Stimulated activated CD4-positive, alpha-beta T cell treated with anti-CD3 and anti-CD28 coated beads, Interleukin-2, amount 100 ng/mL, for 24 hours (primary cell): ENCODE measurements at places on chromosomes 7 and 10.
A peak's percentile ranks its signal among the peaks of the same experiment; 100 is the strongest.

- no peak for DNase-seq
These were observed 485.8 kb downstream of the PLXNA4 start for GRCh38 chr7:132090444-132090843.

- no peak for DNase-seq
These were observed 61.6 kb downstream of the MEST start for GRCh38 chr7:130553398-130554029.

DNA sequence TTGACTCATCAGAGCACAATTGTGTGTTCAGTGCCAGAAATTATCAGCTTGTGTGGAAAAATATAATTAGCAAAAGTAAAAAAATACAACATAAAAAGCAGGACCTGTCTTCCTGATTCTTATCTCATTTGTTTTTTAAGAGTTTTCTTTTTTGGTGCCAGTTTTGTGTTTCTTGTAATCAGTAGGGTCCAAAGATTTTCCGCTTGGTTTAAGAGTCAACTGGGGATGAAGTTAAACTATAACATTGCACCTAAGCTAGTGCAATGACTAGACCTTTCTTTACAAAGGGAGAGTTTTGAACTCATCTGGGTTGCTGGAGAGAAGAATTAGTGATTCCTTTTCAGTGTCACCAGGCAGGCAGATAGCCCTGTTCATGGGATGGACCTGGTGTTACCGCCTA is 113.4 kb downstream of the PLPP4 start:
- no peak for DNase-seq

- DNase-seq = peak; percentile 80
These were observed 45.3 kb upstream of the PIK3AP1 start for GRCh38 chr10:96765406-96766240.

DNA sequence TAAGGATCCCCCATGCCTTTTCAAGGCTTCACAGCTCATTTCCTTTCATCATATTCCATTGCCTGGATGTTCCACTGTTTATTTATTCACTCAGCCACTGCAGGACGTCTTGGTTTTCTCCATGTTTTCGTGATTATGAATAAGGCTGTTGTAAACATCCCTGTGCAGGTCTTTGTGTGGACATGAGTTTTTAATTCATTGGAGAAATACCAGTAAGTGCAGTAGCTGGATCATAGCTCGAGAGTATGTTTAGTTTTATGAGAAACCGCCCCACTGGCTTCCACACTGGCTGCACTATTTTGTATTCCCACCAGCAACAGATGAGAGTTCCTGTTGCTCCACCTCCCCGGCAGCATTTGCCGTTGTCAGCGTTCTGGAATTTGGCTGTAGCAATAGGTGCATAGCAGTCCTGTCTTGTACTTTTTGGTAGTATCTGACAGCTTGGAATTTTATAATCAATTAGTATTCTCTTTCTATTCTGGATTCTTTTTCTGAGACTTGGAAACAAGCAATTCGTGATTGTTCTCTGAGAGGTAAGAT is 269.9 kb upstream of the PITRM1 start:
- DNase-seq = no peak

DNA sequence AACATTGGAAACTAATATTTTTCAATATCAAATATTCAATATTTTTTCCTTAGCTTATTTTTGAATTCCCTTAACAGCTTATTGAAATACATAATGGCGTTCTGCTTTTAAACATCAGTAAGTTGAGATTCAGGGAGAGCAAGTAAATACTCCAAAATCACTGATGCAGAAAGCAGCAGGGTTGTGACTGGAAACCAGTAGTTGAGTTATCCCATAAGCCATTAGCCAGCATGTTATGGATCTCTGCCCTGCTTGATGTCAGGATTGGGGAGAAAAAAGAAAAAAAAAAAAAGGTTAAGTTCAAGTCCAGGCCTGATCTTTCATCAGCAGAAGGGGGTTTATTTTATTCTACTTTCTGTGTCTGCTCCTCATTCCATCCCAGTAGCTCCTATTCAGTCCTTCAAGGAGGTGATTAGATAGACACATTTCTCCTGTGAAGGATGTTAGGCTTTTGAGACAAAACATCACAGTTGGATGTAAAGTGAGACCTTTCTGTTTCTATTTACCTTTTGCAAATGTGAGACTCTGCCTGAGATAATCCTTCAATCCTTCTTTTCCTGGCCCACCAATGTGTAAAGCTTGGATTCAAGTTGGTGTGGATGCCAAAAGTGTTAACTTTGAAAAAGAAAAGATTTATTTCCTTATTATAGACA is 110.9 kb upstream of the HDAC9 start:
- DNase-seq = no peak

- peak; percentile 24 for DNase-seq
These were observed 799 bp downstream of the VAX1 start for GRCh38 chr10:117137031-117137910.

GRCh38 chr7:66418537-66418936 is 210.1 kb upstream of the KCTD7 start:
- DNase-seq = no peak

DNA sequence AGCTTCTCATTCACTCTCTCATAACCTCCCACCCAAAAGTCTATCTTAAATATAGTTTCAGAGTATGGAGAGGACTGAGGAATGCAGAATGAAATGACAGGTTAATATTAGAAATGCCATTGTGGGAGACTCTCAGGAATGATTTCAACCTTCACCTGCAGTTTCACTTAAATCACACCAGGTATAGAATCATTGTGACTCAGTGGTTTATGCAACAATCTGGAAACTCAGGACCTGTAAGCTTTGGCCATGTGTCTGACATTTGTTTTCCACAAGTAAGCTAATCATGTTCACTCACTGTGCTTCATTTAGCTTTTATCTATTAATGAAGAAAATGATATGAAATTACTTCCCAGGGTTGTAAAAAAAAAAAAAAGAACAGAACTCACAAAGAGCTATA is 8.7 kb upstream of the PTPN12 start:
- DNase-seq = no peak

GRCh38 chr10:43137717-43138020 is 576 bp upstream of the CSGALNACT2 start:
- DNase-seq = peak; percentile 59

GRCh38 chr10:118195729-118196128 is 146.4 kb downstream of the FAM204A start:
- DNase-seq = no peak

- no peak for DNase-seq
These were observed 233.1 kb downstream of the PARD3 start for GRCh38 chr10:34581801-34582532.

DNA sequence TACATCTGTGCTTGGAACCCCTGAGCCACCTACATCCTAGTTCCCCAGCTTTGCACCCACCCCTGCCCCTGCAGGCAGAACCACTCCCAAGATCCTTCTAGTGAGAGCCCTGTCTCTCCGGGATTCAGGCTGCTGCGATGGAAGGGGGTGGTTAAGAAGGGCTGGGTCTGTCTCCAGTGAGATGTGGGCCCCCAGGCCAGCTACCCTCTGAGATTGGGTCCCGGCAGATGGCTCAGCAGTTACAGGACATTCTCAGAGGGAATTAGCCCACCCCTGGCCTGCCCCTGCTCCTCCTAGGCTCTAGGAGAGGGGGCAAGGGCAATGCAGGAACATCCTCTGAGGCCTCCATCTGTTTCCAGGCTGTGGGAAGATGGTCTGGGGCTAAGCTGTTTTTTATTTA is 27.7 kb downstream of the SLC29A3 start:
- no peak for DNase-seq

DNA sequence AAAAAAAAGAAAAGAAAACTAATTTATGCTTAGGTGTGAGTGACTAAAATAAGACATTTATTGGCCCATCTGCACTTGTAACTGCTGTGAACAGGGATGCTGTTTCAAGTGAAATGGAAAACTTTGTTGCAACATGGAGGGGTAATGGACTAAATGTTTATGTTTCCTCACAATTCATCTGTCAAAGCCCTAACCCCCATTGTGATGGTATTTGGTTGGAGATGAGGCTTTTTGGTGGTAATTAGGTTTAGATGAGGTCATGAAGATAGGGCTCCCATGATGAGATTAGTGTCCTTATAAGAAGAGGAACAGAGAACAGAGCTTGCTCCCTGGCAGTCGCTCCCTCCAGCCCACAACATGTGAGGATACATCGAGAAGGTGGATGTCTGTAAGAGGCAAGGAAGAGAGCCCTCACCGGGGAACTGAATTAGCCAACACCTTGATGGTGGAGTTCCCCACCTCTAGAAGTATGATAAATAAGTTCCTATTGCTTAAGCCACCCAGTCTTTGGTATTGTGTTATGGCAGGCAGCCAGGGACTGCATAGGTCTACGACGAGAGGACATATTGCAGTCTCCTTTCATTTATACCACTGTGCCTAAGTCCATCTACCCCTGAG is 28.6 kb upstream of the VCL start:
- DNase-seq = no peak

- no peak for DNase-seq
These were observed 457.6 kb downstream of the SEMA3D start for GRCh38 chr7:84729284-84729683.

DNA sequence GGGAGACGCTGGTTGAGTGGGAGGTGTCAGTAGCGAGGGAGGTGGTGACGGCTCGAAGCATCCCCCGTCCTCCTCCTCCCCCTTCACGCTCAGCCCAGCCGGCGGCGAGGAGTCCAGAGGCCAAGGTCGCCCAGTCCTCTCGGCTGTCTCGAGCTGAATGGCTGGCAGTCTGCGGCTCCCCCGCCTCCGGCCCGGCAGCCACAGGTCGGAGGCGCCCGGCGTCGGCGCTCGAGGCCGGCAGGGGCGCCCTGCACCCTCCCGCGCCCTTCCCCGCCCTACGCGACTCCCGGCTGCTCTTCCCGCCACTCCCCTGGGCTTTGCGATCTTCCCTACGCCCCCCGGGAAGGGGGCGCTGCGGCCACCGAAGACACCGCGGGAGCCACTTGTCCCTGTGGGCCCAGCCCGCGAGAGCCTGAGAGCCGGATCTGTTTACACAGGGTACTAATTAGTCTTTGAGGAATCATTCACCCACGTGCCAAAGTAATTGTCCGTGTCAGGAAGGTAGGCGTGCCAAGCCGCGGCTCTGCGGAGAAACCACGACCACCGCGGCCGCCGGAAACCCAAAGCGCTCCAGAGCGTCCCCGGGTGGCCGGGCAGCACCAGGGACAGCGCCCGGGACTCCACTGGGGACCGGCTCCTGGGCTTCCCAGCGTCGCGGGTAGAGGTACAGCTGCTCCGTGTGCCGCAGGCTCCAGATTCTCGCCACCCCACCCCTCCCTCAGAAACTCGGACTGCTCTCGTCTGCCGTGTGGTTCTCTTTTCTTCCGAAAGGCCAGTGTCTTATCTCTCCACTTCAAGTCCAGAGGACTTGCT is at the start of gene NXPH1:
NXPH1 (plus strand) TSS at position 133 of the 813 bp plus-strand sequence.
- no peak for DNase-seq

DNA sequence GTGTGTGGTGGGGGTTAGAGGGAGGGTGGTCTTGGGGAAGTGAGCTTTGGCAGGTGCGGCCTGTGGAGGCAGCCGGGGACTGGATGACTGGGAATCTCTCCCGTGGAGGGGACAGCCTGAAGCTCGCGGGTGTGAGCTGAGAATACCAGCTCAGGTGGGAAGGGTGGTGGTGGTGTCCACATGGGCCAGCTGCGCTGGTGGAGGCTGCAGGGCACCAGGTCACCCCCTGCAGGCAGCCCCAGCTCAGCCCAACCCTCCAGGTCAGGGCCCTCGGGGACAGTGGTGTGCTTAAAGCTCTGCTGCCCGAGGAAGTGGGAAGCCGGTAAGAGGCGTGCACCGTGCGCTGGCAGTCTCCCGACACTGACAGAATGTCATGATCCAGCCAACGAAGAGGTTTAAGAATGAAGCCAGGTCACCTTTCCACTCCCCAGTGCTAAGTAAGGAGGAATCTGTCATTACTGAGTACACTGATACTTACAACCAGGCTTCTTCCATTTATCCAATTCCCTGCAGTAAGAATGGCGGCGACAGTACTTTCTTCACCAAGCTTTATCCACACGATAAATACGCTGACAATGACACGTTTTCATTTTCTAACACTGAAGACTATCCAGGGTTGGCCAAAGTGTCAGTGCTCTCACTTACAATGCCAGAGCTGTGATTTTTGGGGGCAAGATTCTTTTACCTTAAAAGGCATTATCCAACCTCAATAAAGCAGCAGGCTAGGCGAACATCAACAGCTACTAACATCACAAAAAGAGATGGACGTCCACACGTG is 20.4 kb downstream of the BRI3 start:
- DNase-seq = no peak

DNA sequence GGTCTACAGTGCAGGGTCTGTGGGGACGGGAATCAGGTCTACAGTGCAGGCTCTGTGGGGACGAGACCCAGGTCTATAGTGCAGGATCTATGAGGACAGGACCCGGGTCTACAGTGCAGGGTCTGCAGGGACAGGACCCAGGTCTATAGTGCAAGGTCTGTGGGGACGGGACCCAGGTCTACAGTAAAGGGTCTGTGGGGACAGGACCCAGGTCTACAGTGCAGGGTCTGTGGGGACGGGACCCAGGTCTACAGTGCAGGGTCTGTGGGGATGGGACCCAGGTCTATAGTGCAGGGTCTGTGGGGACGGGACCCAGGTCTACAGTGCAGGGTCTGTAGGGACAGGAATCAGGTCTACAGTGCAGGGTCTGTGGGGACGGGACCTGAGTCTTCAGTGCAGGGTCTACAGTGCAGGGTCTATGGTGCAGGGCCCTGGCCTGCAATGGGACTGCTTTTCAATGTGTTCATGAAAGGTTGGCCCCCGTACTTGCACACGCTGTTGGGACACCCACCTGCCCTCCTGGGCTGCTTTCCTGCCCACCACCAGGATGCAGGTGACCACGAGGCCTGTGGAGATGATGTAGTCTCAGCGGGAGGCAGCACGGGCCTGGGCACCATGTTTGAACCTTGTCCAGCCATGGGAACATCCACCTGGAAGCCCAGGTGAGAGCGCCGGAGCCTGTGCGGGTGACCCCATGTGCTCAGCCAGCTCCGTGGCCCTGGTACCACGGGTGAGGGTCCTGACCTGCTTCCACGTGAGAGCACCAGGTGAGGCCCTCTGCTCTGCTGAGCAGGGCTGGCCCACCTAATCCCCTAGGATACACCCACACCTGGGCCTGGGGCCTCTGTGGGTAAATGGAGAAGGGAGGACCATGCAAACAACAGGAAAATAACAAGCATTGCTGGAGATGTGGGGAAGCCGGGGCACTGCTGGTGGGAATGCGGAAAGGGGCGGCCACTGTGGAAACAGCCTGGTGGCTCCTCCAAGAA is 91.4 kb upstream of the DIP2C start:
- DNase-seq = no peak

GRCh38 chr10:100872034-100872791 is 40.5 kb upstream of the SLF2 start:
- DNase-seq = peak; percentile 83
